ENCODE measurements at places on chromosomes 13 and 19.

- DNase-seq: no peak
Observed at GRCh38 chr13:64471916-64472315, 2758.2 kb downstream of the PCDH9 start.

- no peak for DNase-seq
Observed at GRCh38 chr13:71394176-71394575, 472.8 kb downstream of the DACH1 start.

DNA sequence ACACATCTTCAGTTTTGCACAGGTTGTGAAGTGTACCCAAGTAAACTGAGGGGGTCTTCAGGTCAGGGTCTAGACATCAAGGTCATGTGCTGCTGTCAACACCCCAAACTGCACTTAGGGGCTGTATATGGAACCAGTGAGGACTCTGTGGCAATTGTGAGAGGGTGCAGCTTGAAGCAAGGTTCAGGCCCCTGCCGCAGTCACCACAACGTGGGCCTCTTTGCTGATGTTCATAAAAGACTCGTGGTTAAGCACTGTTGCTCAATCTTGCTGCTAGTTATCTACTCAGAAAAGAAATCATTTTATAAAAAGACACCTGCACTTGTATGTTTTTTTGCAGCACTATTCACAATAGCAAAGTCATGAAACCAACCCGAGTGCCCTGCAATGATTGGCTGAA is 907.4 kb downstream of the UQCRFS1 start:
- no peak for DNase-seq

DNA sequence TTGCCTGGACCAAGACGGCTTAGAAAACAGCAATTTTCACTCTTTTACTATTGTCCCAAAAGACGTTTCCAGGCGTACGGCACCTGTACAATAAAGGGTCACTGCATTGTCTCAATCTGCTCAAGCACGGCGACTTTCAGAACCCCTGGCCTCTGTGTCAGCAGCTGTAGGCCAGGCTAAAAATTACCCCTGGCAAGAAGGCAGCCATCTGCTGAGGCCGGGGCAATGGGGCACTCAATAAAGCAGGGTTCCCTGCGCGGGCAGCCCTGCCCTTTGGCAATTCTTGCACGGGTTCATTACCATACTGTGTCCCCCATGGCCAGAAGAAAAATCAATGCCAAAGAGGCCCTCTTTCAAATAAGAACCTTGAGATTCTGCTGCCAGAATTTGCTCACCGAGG is 52.1 kb downstream of the STK24 start:
- DNase-seq: no peak

- no peak for DNase-seq
Observed at GRCh38 chr13:69856331-69856730, 251.3 kb upstream of the ATXN8OS start.

DNA sequence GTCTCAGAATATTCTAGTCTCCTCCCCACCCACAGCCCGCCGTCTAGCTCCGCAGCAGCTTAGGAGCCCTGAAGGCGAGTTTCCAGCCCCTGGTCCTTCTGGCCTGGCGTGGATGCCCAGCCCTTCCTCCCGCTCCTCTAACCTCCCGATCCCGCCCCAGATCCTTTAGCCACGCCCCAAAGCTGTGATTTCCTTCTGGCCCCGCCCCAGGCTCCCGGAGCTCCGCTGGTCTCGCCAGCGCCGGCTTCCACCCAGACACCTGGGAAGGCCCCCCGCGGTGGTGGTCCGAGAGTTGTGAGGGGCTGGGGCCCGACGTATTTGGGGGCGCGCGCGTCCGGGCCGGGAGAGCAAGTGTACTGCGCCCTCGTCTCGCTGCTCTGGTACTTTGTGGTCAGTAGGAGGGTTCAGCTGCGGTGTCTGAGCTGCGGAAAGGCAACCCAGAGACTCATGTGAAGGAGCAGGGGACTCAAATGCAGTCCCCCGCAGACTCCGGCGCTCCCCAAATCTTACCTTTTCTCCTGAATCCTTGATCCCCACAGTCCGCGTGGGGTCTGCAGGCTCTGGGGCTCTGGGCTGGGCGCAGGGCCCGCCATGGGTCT is at the start of gene CGB7:
Gene CGB7, minus strand, starts transcription at position 114 of the 599 bp plus-strand sequence. CDS start 2,374 bp downstream, outside the sequence.
- DNase-seq: no peak

DNA sequence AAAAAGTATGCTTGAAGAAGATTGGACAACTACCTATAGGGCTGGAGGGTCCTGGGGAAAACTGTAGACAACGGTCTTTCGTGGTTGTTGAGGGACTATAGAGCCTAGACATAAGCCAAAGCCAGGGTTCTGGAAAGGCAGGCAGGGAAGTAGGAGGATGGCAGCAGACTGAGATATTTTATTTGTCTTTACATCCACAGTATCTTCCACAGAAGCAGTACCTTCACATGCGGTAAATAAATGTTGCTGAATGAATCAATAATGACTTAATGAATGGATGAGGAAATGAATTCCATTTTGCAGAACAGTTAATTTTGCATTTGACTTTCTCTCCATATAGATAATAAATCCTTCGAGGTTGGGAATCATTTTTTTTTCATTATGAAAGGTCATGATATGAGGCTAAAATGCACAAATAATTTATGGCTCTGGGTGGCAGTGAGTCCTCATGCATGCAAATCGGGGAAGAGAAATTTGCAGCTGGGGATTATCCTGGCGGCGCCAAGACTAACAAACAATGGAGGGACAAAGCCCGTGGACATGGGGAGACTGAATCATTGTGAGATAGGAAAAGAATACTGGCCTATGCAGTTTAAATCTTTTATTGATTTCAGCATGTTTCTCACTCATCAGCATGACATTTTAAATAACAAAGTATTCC is 102.0 kb downstream of the ERCC5 start:
- DNase-seq: no peak

DNA sequence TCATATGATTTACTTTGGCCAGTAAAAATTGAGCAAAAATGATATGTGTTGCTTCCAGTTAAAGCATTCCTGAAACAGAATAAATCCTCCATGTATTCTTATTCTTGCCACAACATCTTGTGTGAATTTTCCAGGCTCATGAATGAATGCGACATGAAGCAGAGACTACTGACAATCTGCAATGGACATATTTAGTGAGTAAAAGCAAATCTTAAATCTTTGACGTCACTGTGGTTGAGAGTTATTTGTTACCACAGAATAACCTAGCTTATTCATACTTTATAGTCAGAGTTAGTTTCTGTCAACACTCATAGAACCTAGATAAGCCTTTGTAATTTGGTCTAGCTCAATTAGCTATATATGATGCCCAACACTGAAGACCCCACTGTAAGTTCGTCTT is 1443.1 kb downstream of the PCDH9 start:
- DNase-seq: no peak

- no peak for DNase-seq
Observed at GRCh38 chr13:26531742-26532141, 25.7 kb upstream of the WASF3 start.
